Muscle of leg (tissue), 16 donors: ENCODE measurements at places on chromosomes 6 and 20. TPM values are rescaled to one million over a fixed set of nuclear protein-coding genes. Genes with fewer than 3 reads are reported as not detected.

Gene TNFRSF21
- 18.4 TPM for polyA plus RNA-seq

Gene RBBP8NL
- not detected for polyA plus RNA-seq

Gene ZSWIM1
- polyA plus RNA-seq, result 9.5 TPM

Gene GINS1
- 7.4 TPM for polyA plus RNA-seq

Gene RRP36
- 39.8 TPM for polyA plus RNA-seq

Gene PSMB1
- 139 TPM for polyA plus RNA-seq

DNA sequence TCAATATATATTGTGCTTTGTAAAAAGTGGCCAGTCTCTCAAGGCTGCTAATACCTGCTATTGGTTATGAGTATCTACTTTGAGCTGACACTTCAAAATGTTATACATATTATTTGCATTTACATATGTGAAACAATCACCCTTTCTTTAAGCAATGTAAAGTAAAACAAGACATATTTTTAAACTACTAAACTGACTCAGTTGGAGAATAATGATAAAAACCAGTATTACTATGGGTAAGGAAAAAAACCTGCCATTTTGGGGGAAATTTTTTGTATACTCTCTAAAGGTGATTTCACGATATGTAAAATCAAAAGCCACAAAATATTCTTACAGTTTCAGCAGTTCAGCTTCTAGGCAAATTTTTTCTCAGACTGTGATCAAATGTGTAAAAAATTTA is 232.3 kb downstream of the PRL start:
- no peak for DNase-seq
- H3K4me3 ChIP-seq, result no peak overlapping the region
- no peaks in the 10 kb centered on the region for H3K36me3 ChIP-seq
- H3K27me3 ChIP-seq, result no peaks in the 10 kb centered on the region
- no peak overlapping the region for H3K27ac ChIP-seq
- peaks cover 15% of the 10 kb centered on the region for H3K4me1 ChIP-seq

- peaks cover 17% of the 10 kb centered on the region for H3K36me3 ChIP-seq
- no peak overlapping the region for H3K4me3 ChIP-seq
- no peak overlapping the region for H3K27ac ChIP-seq
- H3K4me1 ChIP-seq, result peaks cover 2% of the 10 kb centered on the region
- no peak for DNase-seq
These were observed 143.7 kb upstream of the SLC22A16 start for GRCh38 chr6:110620065-110620464.

DNA sequence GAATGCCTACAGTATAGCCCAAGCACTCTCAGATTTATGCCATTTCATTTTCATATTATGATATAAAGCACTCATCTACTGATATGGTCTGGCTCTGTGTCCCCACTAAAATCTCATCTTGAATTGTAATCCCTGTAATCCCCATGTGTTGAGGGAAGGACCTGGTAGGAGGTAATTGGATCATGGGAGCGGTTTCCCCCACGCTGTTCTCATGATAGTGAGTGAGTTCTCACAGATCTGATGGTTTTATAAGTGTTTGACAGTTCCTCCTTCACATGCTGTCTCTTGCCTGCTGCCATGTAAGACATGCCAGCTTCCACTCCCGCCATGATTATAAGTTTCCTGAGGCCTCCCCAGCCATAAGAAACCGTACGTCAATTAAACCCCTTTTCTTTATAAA is 171.7 kb downstream of the OTOR start:
- H3K4me3 ChIP-seq, result no peak overlapping the region
- no peaks in the 10 kb centered on the region for H3K4me1 ChIP-seq
- no peaks in the 10 kb centered on the region for H3K27me3 ChIP-seq
- H3K27ac ChIP-seq, result no peak overlapping the region
- no peak for DNase-seq
- no peaks in the 10 kb centered on the region for H3K36me3 ChIP-seq

GRCh38 chr6:63793465-63794137 is 158.0 kb downstream of the PHF3 start:
- no peaks in the 10 kb centered on the region for H3K4me1 ChIP-seq
- H3K27me3 ChIP-seq, result no peaks in the 10 kb centered on the region
- DNase-seq, result no peak
- no peak overlapping the region for H3K4me3 ChIP-seq
- no peaks in the 10 kb centered on the region for H3K36me3 ChIP-seq

DNA sequence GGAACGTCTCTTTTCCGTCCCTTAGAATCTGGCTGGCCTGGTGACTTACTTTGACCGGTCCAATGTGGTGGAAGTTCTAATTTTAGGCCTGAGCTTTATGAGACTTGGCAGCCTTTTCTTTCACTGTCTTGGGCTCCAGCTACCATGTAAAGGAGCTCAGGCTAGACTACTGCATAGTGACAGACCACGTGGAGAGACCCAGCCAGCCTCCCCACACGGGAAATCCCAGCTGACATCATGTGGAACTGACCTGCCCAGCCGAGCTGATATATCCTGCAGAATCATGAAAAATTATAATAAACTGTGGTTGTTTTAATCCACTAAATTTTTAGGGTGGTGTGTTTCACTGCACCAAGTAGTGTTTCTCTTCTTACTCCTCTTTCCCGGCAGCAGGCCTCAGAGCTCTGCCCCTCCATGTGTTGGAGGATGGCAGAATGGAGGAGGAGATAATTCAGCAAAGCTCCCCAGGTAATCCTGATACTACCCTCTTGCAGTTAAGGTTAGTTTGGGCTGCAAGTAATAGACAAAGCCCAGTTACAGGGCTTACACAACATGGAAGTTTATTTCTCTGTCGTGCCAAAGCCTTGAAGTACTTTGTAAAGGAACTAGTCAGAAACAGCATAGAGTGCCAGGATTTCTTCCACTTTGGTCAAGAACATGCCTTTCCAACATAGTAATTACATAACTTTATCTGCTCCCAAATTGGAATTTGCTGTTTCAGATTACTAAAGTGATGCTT is 87.5 kb downstream of the SH3BGRL2 start:
- H3K27ac ChIP-seq, result no peak overlapping the region
- H3K4me3 ChIP-seq, result no peak overlapping the region
- no peak for DNase-seq
- H3K36me3 ChIP-seq, result no peaks in the 10 kb centered on the region

- no peak overlapping the region for H3K4me3 ChIP-seq
- DNase-seq, result no peak
- peaks cover 33% of the 10 kb centered on the region for H3K4me1 ChIP-seq
These were observed 2.3 kb upstream of the TGM2 start for GRCh38 chr20:38167328-38167850.

DNA sequence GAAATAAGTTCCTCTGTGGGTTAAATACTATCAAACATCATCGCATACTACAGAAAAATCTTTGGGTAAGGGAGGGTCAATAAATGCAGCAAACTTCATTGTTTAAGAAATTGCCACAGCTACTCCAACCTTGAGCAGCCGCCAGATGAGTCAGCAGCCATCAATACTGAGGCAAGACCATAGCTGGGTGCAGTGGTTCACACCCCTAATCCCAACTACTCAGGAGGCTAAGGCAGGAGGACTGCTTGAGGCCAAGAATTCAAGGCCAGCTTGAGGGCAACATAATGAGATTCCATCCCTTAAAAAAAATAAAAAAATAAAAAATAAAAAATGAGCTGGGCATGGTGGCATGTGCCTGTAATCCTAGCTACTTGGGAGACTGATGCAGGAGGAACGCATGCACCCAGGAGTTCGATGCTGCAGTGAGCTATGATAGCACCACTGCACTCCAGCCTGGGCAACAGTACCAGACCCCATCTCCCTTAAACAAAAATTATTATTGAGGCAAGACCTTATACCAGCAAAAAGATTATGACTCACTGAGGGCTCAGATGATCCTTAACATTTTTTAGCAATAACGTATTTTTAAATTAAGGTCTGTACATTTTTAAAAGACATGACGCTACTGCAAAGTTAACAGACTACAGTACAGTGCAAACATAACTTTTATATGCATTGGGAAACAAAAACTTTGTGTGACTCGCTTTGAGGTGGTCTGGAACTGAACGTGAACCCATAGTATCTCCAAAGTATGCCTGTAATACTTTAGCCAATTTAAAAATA is 8.8 kb downstream of the SRPK1 start:
- H3K36me3 ChIP-seq, result peaks cover 17% of the 10 kb centered on the region
- H3K4me3 ChIP-seq, result no peak overlapping the region
- no peaks in the 10 kb centered on the region for H3K4me1 ChIP-seq
- H3K27me3 ChIP-seq, result no peaks in the 10 kb centered on the region
- H3K27ac ChIP-seq, result no peak overlapping the region
- no peak for DNase-seq
